CD8-positive, alpha-beta memory T cell (primary cell): ENCODE measurements at places on chromosomes 3 and 15.

- DNase-seq: no peak
These were observed 3.9 kb downstream of the TMED3 start for GRCh38 chr15:79314811-79315210.

DNA sequence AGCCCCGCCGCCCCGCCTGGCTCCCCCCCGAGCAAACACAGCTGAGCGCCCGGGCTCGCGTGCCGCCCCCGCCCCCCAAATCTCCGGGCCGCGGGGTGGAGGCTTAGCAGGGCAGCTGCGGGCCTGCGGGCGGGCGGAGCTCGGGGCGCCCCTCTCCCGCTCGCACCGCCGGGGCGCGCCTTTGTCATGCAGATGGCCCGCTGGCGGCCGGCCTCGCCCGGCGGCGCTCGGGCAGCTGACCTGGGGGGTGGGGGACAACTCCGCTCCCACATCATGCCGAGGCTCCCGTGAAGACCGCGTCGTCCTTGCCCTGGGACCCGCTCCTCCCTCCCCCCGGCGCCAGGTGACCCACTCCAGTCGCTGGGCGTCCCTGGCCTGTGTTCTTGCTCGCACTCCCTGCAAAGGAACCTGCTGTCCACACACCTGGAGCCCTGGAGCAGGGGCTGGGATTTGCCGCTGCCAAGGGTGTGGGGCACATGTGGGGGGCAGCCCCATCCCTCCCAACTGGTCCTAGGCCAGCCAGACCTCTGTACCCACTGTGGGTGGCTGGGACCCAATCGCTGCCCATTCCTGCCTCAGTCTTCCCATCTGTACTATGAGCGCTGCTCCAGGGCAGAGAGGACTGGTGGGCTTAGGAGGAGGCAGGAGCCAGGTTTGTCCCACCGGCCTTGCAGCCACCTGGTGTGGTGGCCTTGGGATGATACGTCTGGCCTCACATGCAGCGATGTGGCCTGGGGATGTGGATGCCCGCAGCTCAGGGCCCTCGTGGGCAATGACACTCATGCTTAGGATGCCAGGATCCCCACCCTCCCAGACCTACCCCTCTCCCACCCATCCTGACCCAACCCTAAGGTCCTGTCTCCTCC lies 33.5 kb downstream of the DNAJB8 start:
- DNase-seq: no peak

DNA sequence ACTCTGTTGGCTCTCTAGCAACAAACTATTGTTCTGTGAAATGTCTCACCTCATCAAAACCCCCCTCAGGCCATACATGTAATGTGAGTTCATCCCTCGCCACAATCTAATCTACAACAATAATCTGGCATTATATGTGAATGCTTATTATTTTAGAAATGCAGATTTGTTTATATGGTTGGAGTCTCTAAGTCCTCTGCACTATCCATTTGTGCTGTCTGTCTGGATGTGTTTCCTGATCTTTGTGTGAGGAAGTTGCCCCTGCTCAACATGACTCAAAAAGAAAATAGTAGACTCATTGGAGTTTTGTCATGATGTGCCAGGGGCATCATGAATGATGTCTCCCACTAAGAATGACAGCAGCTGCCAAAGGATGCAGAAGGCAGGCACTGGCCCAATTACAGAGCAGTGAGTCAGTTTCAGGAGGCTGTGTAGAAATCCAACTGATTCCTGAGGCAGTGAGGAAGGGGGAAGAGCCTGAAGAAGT lies 161.6 kb upstream of the PDZRN3 start:
- DNase-seq: no peak

GRCh38 chr3:48492461-48493202 lies 11.3 kb downstream of the SHISA5 start:
- DNase-seq: no peak

DNA sequence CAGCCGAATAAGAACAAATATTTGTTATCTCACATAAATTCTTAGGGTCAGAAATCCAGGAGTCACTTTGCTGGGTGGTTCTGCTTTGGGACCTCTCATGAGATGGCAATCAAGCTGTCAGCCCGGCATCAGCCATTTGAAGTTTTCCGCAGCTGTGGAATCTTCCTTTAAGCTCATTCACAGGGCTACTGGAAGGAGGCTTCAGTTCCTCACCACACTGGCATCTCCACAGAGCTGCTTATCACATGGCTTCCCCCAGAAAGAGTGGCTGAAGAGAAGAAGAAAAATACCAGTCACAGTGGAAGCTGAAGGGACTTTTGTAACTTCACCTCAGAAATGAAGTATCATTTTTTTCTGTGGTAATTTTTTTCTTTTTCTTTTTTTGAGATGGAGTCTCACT lies 267.7 kb downstream of the CHL1 start:
- no peak for DNase-seq

GRCh38 chr3:158809642-158810041 lies 7.8 kb downstream of the MFSD1 start:
- no peak for DNase-seq

GRCh38 chr15:68794307-68794706 lies 26.4 kb downstream of the ANP32A start:
- no peak for DNase-seq

- DNase-seq: no peak
These were observed 66.6 kb downstream of the IGF1R start for GRCh38 chr15:98714922-98715321.

DNA sequence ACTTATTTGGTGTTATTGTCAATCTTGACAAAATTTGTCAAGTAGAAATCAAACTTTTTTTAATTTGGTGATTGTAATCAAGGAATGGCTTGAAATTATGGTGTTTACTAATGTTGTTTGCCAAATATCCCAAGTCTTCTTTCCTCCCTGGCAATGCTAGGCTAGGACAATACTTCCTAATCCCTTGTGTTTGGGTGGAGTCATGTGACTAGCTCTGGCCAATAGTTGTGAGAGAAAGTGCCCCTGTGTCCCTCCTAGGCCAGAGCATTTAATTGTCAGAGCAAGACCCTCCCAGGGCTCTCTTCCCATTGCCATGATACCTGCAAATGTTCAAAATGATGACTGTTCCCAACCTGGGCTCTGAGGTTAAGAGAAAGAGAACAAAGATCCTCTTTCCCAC lies 132.7 kb downstream of the ANXA2 start:
- DNase-seq: no peak

GRCh38 chr3:104526901-104527401 lies 839.8 kb upstream of the ALCAM start:
- DNase-seq: no peak

GRCh38 chr3:135106445-135106844 lies 311.4 kb downstream of the EPHB1 start:
- DNase-seq: no peak

- no peak for DNase-seq
These were observed 8.5 kb downstream of the CRBN start for GRCh38 chr3:3170998-3171397.

DNA sequence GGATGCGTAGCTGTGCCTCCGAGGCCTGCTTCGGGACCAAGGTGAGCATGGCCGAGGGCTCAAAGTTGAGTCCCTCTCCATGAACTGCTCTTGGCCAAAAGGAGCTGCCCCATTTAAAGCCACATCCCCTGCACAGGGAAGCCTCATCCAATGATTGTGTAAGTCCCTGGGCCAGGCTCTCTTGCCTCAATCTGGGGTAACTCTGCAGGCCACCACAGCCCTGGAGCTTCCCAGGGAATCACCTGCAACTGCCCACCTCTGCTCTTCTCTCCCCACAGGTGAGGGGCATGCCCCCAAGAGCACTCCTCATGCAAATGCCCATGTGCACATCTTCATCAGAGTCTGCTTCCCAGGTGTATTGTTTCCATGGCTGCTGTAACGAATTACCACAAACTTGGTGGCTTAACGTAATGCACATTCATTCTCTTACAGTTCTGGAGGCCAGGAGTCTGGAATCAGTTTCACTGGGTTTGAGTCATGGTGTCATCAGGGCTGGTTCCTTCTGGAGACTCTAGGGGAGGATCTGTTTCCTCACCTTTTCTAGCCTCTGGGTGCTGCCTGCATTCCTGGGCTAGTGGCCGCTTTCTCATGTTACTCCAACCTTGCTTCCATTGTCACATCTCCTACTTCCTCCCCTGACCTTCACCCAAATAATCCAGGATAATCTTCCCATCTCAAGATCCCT lies 25.0 kb upstream of the LOXL1 start:
- DNase-seq: no peak

- DNase-seq: no peak
These were observed 18.0 kb downstream of the SCG5 start for GRCh38 chr15:32659340-32660155.

GRCh38 chr3:39460677-39461076 lies 6.8 kb upstream of the MOBP start:
- DNase-seq: no peak

- DNase-seq: no peak
These were observed 109.1 kb upstream of the COL8A1 start for GRCh38 chr3:99529265-99529664.
